T-cell (primary cell): ENCODE measurements at places on chromosomes 2 and 18. TPM values are rescaled to one million over a fixed set of nuclear protein-coding genes. Genes with fewer than 3 reads are reported as not detected.

- no peak overlapping the region for H3K27ac ChIP-seq
- H3K36me3 ChIP-seq: no peaks in the 10 kb centered on the region
- peaks cover 48% of the 10 kb centered on the region for H3K27me3 ChIP-seq
- H3K4me3 ChIP-seq: no peak overlapping the region
- no peak for DNase-seq
These were observed 1.2 kb downstream of the TCF7L1 start for GRCh38 chr2:85134255-85134895.

- H3K4me3 ChIP-seq: no peak overlapping the region
- no peaks in the 10 kb centered on the region for H3K36me3 ChIP-seq
- no peak overlapping the region for H3K27ac ChIP-seq
- no peak for DNase-seq
These were observed 497.8 kb downstream of the EIPR1 start for GRCh38 chr2:2879781-2880180.

DNA sequence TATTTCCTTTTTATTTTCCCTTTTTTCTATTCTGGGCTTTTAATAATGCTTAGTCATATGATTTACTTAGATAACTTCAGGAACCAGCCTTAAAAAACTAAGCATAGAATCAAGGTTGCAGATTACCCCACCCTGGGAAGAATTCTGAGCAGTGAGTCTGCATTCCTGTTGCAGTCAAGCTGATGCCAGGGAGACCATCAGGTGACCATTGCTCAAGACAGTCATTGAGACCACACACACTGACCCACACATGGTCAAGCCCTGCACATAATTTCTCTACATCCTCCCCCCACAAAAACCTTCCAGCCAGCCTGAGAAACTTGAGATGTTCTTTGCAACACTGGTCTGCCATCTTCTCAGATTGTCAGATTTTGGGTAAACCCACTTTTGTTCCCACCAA, 83.9 kb downstream of the SH3YL1 start:
- H3K4me1 ChIP-seq: peaks cover 26% of the 10 kb centered on the region
- no peak for DNase-seq

- no peak for DNase-seq
- H3K36me3 ChIP-seq: no peaks in the 10 kb centered on the region
- peaks cover 12% of the 10 kb centered on the region for H3K27me3 ChIP-seq
- H3K27ac ChIP-seq: no peak overlapping the region
- H3K4me1 ChIP-seq: no peaks in the 10 kb centered on the region
These were observed 6.1 kb upstream of the ST6GAL2 start for GRCh38 chr2:106892048-106892447.

GRCh38 chr2:236120141-236120601, 48.0 kb downstream of the GBX2 start:
- no peak overlapping the region for H3K27ac ChIP-seq
- H3K4me1 ChIP-seq: no peaks in the 10 kb centered on the region
- no peaks in the 10 kb centered on the region for H3K27me3 ChIP-seq
- no peak for DNase-seq
- no peaks in the 10 kb centered on the region for H3K36me3 ChIP-seq

- H3K27me3 ChIP-seq: peaks cover 8% of the 10 kb centered on the region
- no peak for DNase-seq
- no peak overlapping the region for H3K4me3 ChIP-seq
- H3K36me3 ChIP-seq: no peaks in the 10 kb centered on the region
- H3K27ac ChIP-seq: no peak overlapping the region
These were observed 17.9 kb upstream of the NPAS2 start for GRCh38 chr2:100802066-100802465.

DNA sequence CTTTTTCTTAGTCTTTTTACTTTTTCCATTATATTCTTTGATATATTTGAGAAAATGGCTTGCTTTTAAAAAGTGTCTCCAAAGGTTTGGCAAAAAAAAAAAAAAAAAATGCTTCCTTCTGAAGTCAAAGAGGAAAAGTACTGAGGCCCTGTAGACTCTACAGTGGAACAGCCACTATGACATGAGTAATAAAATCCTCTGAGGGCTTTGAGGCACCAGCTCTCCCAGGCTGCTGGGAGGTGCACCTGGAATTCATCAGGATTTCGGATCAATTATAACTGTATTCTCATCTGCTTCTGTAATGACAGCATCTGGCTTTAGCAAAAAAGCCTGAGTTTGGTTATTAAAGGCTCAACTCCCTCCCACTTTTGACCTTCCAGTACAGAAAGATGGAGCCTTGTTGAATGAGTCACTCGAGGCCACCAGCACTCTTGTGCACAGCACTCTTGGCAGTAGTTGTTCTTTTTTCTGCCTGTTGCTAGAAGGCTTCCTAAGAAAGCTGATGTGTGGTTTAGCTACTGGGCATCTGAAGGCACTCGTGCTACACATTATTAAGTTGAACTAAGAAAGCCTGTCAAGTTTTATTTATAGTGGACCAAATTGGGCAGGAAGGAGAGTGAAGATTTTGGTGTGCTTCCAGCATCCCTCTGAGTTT, 131.3 kb downstream of the PRPF40A start:
- no peaks in the 10 kb centered on the region for H3K27me3 ChIP-seq
- no peak for DNase-seq
- no peaks in the 10 kb centered on the region for H3K36me3 ChIP-seq
- no peak overlapping the region for H3K27ac ChIP-seq
- no peaks in the 10 kb centered on the region for H3K4me1 ChIP-seq

GRCh38 chr2:240255811-240256703, 115.6 kb upstream of the OTOS start:
- peaks cover 39% of the 10 kb centered on the region for H3K27me3 ChIP-seq
- no peaks in the 10 kb centered on the region for H3K4me1 ChIP-seq
- no peak for DNase-seq
- no peak overlapping the region for H3K27ac ChIP-seq
- no peak overlapping the region for H3K4me3 ChIP-seq

The PRADC1 gene
- 9.9 TPM for total RNA-seq

The ARHGAP25 gene
- 123 TPM for total RNA-seq
